ENCODE measurements at places on chromosomes 13 and 19.

DNA sequence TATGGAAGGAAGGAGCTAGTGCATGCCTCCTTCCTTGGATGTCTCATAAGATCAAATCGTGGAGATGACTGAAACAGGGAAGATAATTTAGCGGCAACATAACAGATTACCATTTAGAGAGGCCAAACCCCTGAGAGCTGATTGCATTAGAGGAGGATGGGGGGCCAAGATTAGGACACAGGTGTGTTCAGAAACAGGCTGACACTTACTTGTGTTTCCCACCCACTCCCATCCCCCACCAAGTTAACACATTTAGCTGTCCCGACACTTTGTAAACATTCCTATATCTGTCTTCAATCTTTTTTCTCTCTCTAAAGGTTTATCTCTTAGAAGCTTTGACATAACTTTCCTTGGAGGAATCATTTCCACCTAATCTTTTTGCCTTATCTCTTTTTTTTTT lies 48.8 kb upstream of the KCTD4 start:
- no peak for DNase-seq

DNA sequence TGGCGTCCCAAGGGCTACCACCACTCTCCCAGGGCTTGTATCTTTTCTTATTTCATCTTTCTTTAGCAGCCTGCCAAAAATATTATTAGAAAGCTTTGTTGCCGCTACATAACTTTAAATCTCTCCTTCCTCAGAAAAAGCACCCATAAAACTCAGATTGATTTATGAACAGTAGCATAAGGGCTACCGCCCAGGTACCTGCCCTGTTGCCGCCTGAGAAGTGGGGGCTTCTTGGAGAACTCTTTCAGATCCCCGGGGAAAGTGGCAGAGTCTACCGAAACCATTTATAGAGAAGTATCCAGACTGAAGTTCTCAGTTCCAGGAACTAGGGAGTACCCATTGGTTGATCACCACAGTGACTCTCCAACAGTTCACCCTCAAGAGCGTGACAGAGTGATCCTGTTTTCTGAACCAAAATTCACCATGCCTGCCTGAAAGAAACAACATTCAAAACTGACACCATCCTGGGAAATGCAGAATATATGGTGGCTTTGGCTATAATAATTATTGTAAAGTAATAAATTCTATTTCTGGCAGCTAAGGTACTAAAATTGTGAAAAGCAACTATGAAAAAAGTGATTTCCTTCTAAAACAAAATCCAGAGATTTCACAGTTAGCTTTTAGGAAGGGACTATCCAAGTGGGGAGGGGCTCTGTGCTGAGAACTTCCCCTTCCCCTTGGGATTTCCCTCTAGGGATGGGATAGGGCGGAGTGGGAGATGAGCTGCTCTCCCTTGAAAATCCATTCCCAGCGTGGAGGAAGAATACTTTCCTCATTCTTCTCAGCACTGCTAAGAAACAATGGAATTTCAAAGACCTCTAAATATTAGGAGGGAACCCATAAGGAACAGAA lies 877 bp upstream of the N4BP2L1 start:
- no peak for DNase-seq

DNA sequence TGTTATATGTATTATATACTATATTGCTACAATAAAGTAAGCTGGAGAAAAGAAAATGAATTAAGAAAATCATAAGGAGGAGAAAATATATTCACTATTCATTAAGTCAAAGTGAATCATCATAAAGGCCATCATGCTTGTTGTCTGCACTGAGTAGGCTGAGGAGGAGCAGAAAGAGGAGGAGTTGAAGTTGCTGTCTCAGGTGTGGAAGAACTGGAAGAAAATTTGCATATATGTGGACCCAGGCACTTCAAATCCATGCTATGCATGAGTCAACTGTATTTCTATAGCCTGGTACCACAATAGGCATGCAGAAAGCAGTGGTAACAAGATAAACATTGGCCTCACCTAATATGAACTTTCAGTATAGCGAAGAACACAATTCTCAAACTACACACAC lies 135.9 kb upstream of the SGCG start:
- DNase-seq = no peak

GRCh38 chr19:36679455-36679854 lies 8.0 kb upstream of the ZNF567 start:
- DNase-seq = no peak

GRCh38 chr13:91360246-91360751 lies 12.8 kb downstream of the MIR17HG start:
- no peak for DNase-seq

DNA sequence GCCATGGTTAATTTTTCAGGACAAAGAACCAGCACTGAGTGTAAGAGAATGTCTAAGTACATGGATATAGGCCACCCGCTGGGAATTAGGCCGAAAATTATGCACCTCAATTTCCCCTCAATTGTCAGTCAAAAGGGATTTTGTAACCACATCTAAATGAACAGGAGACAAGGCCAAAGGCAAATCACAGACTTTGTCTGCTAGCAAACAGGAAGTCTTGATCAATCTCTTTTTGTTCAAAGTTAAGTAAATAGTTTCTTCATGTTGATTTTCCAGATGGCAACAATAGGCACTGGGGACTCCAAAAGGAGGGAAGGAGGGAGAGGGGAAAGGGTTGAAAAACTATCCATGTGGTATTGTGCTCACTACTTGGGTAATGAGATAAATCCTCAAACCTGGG lies 276.0 kb downstream of the COG6 start:
- DNase-seq = no peak

GRCh38 chr13:59472134-59472533 lies 691.6 kb downstream of the DIAPH3 start:
- no peak for DNase-seq

DNA sequence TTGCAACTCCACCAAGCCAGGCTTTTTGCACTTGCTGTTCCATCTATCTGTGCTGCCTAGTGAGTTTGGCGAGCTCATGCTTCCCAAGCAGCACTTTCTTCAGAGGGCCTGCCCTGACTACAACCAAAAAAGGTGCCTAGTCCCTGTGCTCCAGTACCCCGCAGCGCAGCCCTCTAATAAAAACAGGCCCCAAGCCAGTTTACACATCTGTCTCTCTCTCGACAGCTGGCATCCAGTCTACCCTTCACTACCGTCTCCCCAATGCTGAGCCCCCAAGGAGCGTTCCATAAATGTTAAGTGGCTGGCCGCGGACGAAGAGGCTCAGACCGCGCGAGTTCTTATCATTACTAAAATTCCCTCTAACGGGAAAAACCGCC lies 512 bp downstream of the MED4 start:
- DNase-seq = no peak

- DNase-seq = peak; percentile 82
Measured at GRCh38 chr13:107205318-107206104, 637.6 kb upstream of the ARGLU1 start.

- DNase-seq = peak; percentile 80
Measured at GRCh38 chr13:27375686-27376326, 48.6 kb upstream of the GTF3A start.

- no peak for DNase-seq
Measured at GRCh38 chr19:29411113-29411581, 114.6 kb upstream of the VSTM2B start.

- no peak for DNase-seq
Measured at GRCh38 chr19:52533901-52534300, 6.4 kb downstream of the ZNF808 start.

Measured in D341Med (cell line).